ENCODE measurements at places on chromosomes 5 and 9.
A peak's percentile ranks its signal among the peaks of the same experiment; 100 is the strongest.

GRCh38 chr5:95244479-95244878 is 40.4 kb downstream of the MCTP1 start:
- no peak for DNase-seq

GRCh38 chr9:98502311-98502975 is 206.3 kb downstream of the GABBR2 start:
- DNase-seq: peak; percentile 41

- DNase-seq: peak; percentile 88
Measured at GRCh38 chr5:31021181-31021624, 172.3 kb upstream of the CDH6 start.

GRCh38 chr9:11931109-11931508 is 762.1 kb upstream of the TYRP1 start:
- DNase-seq: no peak

GRCh38 chr5:66870708-66871107 is 274.5 kb downstream of the MAST4 start:
- DNase-seq: no peak

- DNase-seq: no peak
Measured at GRCh38 chr5:6843335-6843734, 130.1 kb downstream of the TENT4A start.

DNA sequence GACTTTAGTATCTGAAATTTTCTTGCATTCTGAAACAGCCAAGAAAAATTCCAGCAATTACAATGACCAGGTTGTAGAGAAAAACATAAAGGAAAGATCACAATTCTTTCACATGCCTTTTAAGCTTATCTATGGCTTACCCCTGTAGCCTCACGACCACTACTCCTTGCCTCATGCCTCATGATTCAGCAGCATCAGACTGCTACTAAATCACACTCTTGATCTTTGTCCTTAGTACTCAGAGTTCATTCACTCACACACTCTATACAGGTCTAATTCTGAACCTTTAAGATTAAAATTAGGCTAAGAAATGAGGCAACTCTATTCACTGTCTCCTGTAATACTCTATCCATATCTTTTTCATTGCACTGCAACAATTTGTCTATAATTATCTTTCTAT is 415.1 kb downstream of the MLLT3 start:
- no peak for DNase-seq

- no peak for DNase-seq
Measured at GRCh38 chr9:4873066-4873465, 80.3 kb downstream of the RCL1 start.

DNA sequence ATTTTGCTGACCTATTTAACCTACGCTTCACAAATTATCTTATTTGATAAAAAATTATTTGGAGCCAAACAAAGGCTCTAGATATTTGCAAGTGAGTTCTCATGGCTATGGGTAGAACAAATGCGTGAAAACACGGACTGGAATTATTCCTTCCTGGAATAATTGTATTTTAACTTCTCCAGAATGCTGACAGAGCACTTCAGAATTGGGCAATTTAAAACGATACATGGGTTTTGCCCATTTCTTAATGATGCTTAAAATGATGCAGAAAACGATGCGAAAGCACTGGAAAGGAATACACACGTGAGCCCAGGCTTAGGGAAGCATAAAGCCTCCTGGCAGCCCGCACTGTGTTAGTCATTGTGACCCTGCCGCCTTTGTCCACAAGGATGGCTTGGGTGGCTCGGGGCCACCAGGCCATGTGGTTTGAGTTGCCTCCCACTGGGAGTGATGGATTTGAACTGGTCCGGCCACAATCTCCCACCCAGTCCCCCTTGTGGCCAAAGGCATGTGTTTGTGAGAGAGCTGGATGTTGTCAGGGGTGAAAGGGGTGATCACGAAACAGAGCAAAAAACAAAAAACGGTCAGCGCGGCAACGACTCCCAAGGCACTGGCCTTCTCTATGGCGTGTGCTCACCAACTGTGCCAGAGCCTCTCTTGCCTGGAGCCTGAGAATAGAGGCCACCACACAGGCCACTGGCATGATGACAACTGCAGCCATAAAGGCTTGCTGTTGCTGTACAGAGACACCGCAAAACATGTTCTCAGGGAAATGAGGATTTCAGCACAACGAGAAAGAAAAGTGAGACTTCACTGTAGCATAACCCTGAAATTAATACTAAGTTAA is 234.2 kb upstream of the ADAMTS16 start:
- DNase-seq: no peak

DNA sequence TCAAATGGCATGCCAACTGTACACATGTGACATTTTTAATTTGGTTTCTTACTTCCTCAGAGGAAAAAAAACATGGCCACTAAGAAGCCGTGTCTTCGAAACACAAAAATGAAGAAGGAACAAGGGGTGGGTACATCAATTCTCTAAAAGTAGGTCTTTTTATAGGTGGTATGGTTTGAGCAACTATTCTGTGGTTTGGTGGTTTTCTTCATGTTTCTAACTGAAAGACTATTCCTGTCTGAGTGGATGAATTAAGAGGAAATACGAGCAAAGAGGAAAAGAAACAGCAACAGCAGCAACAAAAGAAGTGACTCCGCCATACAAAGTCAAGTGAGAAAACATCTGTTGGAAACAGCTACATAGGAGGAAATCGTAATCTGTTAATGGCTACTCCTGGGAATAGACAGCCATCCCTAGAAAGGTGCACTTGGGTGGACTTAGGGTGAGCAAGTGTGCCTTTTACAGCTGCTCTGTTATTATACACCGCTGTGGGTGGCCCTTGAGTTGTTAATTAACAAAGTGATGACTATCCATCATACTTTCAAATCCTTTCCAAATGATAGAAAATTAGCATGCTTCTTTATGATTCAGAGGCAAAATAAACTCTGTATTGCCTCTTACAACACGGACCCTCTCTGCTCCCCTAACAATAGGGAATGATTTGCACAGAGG is 575.8 kb downstream of the TLE1 start:
- DNase-seq: no peak

DNA sequence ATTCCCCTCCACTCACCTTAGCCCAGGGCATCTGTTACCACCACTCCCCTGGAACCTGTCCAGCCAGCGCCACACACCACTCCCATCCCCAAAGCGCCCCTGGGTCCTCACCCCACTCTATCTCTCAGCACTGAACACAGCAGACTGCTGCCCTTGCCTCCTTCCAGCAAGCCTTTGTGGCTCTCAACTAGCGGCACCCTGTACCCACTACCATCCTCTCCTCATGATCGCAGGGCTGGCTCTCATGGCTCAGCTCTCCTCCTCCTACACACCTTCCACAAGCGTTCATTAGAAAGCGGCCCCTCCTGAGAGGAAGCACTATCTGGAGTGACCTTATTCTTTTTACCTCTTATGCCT is 13.3 kb upstream of the BASP1 start:
- no peak for DNase-seq

GRCh38 chr5:170551076-170551475 is 47.3 kb downstream of the KCNIP1 start:
- DNase-seq: no peak

- no peak for DNase-seq
Measured at GRCh38 chr9:107810461-107810961, 320.9 kb upstream of the KLF4 start.

- DNase-seq: no peak
Measured at GRCh38 chr5:78887384-78888118, 97.6 kb downstream of the ARSB start.

- DNase-seq: peak; percentile 94
Measured at GRCh38 chr9:254516-254915, 39.9 kb downstream of the DOCK8 start.

GRCh38 chr5:125180231-125180829 is 433.9 kb upstream of the ZNF608 start:
- no peak for DNase-seq

- no peak for DNase-seq
Measured at GRCh38 chr5:134120386-134121138, 6.1 kb downstream of the TCF7 start.

GRCh38 chr5:147190331-147190730 is 44.5 kb upstream of the STK32A start:
- peak; percentile 61 for DNase-seq

GRCh38 chr5:124790301-124790894 is 44.0 kb upstream of the ZNF608 start:
- no peak for DNase-seq

DNA sequence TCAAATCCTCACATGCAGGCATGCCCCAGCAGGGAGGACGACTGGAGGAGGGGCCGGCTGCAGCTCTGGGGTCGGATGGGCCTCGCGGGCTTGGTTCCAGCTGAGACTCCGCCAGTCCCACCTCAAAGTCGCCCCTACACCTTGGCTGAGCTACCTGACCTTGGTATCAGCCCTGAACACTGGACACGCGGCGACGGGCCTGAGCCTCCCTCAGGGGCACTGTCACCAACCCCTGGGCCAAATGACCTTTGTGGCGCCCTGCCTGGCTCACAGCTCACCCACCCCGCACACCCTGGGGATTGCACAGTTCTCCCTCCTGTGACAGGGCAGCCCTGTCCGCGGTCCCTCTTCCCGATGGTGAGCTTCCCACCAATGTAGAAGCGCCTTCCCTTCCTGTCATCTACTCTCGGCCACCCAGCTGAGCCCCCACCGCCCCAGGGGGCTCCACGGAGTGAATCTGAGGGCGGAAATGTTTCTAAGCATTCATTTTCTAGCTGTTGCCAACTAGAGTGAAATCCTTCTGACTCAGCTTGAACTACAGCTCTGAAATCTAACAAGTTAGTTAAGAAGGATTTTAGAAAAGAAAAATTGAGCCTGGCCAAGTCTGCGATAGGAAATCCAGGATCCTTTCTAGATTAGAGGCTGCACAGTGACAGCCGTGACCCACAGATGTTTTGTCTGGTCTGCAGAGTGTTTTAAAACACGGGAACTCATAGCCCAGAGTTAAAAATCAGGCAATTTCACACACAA is 138.9 kb upstream of the PHYKPL start:
- DNase-seq: no peak

Data from epithelial cell of proximal tubule (primary cell).